ENCODE measurements at places on chromosomes 1 and 21.

DNA sequence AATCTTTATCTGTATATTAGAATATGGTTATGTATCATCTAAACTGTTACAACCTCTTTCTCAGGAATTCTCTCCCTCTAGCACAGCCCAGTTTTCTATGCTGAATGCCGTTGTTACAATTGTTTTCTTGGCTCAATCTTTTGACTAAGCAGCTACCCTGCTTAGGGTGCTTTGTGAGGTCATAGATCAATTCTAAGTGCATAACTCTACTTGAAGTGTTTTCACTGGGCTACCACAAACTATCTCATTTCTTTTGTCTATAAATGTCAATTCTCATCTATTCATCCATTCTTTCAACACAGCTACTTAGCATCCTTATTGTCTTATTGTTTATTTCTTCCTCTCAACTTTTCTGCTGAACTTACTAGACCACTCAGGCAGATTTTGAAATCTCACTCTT lies 77.1 kb downstream of the CEP350 start:
- no peak for DNase-seq

DNA sequence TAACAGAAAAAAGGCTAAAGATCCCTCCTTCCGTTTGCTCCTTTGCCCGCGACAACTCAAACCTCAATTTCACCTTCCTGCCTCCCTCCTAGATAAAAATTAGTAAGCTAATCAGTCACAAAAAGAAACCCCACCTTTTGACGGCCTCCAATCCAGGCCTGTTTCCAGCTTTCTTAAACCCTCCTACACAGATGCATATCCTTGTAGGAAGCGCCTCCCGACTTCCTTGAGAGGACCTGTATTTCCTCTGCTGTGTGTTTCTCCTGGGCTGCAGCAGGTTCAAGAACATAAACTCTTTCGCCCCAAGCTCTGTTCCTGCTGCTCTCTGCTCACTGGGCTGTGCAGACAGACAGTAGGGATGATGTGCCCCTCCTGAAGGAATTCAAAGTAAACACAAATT lies 168.8 kb downstream of the CYYR1 start:
- DNase-seq = no peak

DNA sequence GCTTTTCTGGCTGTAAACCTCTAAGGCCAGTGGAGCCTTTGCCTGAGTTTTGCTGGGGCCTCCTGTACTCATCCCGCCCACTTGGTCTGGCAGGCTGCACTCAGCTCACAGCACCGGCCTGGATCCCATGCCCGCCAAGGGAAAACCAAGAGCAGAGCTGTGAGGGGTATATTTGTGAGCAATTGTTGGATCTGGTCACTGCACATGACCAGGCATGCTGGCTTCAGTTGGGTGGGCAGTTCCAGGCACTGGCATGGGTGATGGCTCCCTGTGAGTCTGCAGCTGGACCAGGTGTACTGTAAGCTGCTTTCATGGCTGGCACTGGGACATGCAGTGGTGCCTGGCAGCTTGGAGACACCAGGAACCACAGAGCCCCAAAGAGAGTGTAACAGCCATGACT lies 563.1 kb upstream of the RGS18 start:
- no peak for DNase-seq

- DNase-seq = no peak
These were observed 39.3 kb downstream of the VWA5B1 start for GRCh38 chr1:20329793-20330542.

DNA sequence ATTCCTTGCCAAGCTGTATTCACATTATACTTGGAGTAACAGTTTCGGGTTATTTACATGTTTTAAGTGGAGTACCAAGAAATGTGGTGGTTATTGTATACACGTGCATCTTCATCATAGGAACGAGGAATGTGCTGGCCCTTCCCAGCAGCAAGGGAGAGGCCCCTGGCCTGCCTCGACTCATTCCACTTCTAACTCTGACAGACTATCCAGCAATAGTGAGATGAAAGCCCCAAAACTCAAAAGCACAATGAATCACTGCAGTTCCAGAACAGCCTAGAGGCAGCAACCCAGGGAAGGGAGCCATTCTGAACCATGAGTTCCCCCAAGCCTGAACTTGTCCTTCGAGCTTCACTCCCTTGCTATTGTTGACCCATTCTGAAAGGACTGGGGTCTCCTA lies 23.1 kb downstream of the FAM89A start:
- no peak for DNase-seq

GRCh38 chr1:46188295-46189030 lies 9.8 kb downstream of the POMGNT1 start:
- DNase-seq = no peak

DNA sequence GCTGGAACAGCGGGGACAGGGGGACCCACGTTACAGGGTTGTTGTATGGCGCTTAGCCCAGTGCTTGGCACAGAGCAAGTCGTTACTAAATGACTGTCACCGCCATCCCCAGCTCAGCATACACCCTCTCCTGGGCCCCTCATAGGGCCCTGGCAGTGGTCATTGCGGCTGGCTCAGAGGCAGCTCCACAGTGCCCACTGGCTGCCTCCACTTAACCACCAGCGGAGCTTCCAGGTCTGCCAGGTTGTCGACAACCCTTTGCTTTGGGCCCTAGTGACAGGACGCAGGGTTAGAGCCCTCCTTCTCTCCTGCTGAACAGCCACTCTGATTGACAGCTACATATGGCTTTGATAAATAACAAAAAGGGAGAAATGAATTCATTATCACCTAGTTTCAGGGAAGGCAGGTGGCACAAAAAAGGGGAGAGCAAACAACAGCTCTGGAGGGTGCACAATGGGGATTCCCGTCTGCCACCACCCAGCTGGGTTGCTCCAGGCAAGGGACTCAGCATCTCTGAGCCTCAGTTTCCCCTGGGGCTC lies 4.8 kb downstream of the EFHD2 start:
- DNase-seq = no peak

- no peak for DNase-seq
These were observed 46.1 kb downstream of the FGGY start for GRCh38 chr1:59342801-59343575.
